ENCODE measurements at places on chromosomes 5 and 9.

- DNase-seq: peak; percentile 71
Observed at GRCh38 chr9:131410044-131410491, 16.2 kb downstream of the PRRC2B start.

- no peak for DNase-seq
Observed at GRCh38 chr5:115842089-115842935, 577 bp downstream of the AP3S1 start.

DNA sequence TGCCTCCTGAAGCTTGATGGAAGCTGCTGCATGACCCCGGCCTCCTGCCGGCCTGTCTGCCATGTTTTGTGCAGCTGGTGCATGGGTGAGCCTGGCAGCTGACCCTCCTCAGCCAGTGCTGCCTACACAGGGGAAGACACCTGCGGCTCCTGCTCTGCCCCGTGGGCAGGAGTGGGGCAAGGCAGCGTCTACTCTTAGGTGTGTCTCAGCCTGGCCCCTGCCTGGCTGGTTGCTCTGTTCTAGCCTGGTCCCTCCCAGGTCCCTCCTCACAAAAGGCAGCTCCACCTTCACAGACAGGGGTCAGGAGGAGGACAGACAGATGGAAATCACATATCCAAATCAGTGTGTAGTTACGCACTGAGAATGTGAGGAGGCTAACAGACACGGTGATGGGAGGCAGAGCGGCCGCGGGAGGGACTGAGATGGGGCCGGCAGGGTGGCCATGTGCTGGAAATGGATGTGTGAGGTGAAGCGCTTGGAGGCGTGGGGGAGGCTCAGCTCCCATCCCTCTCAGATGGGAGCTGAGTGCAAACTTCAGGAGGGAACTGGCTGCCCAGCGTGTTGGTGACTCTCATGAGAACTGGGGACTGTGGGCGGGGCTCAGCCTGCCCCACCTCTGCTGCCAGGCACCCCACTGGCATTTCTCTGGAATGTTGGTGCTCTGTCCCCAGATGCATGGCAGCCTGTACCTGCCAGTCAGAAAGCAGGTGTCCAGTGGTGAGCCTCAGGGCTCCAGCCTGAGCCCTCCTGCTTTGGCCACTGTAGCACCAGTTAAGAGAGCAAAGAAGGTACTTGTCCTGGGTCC is 43.4 kb downstream of the PPARGC1B start:
- DNase-seq: no peak

DNA sequence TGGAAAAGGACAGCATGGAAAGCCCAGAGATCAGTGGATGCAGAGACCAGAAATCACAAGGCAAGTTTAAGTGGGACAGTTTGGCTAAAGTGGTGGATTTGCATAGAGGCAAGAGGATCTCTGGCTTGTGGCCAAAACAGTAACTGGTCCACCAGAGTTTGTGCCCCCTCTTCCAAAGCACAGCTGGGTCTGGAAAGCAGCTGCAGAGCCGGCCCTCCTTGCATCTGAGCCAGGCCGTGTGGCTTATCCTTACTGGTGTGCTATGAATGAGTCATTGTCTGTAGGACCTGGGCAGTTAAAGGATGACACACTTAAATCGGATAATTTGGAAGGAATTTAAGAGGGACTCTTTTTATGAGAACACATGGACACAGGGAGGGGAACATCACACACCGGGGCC is 146.6 kb downstream of the PIP5K1B start:
- DNase-seq: no peak

GRCh38 chr5:21774801-21775200 is 1078.3 kb downstream of the CDH12 start:
- DNase-seq: peak; percentile 11

DNA sequence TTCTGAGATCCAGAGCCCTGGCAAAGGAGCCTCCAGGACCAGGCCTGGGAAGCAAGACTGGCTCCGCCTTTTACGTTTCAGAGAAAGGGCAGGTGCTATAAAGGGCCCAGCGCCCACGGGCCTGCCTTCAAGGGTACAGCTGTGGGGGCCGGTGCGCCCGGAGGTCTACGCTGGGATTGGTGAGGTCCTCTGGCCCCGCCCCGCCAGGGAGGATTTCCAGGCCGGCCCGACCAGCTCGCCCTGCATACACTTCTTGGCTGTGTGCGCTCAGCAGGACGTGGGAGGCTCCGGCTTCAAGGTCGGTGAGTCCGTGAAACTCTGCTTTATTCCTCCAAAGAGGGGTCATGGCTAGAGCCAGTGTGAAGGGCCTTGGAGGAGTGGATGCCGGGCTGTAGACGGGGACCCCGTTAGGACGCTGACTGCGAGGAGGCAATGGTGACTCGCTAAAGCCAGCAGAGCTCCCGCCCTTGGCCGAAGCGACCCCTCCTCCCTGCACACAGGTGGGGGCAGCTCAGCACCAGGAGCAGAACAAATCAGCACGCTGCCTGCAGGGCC is at the start of gene CKMT2:
TSS of gene CKMT2 (plus strand) at position 243 of the 555 bp plus-strand sequence. CDS start 17,811 bp downstream, outside the sequence.
- DNase-seq: peak; percentile 65

DNA sequence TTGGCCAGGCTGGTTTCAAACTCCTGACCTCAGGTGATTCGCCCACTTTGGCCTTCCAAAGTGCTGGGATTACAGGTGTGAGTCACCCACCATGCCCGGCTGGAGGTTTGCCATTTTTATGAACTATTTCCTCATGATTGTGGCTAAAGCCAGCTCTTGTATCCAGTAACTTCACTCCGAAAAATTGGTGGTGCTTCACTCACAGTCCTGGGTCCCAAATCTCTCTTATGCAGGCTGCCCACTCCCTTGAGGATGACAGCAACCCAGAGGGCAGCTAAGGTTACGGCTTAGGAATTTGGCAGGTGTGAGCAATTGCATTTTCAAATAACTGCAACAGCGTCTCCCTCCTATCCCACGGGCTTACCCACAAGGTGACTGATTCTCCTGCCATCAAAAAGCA is 23.4 kb upstream of the FUBP3 start:
- no peak for DNase-seq

GRCh38 chr5:95669985-95670384 is 12.8 kb downstream of the SPATA9 start:
- no peak for DNase-seq

- peak; percentile 77 for DNase-seq
Observed at GRCh38 chr9:98908897-98909634, 34.6 kb upstream of the COL15A1 start.

DNA sequence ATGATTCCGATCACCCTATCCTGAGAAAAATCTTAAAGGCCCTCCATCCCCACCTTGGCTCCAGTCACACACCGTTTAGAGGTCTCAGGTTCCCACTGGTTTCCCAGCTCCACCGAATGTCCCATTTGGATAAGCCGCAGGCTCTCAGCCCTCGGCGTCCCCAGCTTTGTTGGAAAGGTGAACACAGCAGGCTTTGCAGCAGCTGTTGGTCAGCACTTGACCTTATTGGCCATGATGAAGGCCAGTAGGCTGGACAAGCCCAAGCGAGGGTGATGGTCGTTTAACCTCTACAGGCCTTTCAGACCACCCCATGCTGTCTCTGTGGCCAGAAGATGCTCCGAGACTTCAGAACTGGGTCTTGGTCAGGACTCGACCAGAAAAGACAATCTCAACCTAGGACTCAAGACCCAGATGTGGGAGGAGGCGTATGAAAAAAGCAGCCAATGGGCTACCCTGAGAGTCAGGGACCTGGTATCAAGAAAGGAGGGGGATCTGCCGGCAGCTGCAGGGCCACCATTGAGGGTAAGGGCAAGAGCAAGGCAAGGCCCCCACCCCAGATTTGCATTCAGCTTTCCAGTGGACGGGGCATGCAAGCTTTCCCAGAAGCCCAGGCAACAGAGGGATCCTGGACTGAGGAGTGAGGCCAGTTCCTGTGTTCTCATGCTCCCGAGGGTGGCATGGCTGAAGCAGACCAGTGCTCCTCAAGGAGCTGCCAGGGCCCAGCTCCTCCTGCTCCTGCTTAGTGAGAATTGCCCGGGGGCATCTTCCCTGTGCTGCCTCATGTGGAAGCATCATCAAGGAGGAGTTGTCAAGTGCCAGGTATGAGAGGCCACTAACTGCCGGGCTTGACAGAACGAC is 13.4 kb downstream of the UBE2QL1 start:
- DNase-seq: no peak

DNA sequence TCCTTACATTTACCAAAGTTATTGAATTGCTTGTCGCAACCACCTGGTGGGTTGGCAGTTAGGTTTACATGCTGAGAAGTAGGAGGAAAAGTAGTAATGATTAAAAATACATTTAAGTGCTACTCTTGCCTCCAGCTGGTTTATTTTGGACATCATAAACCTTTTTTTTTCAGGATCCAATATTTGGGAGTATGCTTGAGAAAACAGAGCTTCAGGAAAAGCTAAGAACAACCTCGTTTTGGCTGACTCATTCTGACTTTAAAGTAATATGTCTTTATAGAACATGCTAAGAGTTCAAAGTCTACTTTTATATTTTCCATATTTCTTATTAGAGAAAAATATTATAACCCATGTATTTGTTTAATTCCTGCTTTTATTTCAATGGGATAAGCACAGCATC is 41.7 kb upstream of the BNC2 start:
- DNase-seq: no peak

DNA sequence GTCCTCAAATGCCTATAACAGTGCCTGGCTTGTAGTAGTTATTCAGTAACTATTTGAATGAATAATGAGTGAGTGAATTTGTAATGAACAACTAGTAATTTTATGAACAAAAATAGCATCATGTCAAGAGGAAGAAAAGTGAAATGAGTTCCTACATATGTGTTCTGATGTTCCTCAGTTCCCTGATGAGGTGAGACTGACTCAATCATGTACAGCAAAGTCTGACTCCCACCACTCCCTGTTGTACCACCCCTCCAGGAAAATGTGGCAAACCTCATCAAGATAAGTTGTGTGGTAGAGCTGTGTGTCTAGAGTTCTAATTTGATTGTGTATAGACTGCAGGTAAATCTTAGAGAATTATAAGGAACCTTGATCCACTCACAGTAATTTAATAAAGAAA is 201.6 kb downstream of the GOLPH3 start:
- no peak for DNase-seq

DNA sequence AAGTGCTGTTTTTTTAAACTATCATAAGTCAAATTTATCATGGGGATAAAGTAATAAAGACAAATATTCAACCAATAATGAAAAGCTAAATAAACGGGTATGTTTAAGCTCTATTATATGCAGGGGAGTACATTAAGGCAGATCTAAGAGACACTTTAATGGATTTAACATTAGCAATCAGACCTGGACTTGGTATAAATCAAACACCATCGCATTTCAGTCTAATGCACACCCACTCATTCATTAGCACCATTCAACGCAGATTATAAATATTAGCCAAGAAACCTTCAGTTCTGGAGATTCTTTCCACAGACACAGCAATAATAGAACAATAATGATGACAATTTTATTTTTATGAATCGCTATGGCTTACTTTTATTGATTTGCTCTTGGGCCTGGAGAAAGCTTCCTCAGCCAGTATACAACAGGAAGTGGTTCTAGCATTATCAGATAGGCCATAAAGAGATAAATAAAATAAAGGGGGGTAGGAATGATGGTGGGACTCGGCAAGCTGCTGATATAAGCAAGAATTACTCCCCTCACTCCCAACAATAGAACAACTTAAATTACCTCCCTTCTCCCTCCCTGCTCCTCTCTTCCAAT is 172.2 kb downstream of the PSAT1 start:
- no peak for DNase-seq

GRCh38 chr5:1464096-1464446 is 18.8 kb upstream of the SLC6A3 start:
- DNase-seq: no peak

Data from choroid plexus epithelial cell (primary cell).